ENCODE measurements at places on chromosomes 7 and 10.
A peak's percentile ranks its signal among the peaks of the same experiment; 100 is the strongest.

GRCh38 chr7:75631711-75632110 is 107.0 kb downstream of the HIP1 start:
- no peak for DNase-seq

GRCh38 chr7:142885311-142886230 is at the start of gene TRPV6:
Gene TRPV6 (minus strand): TSS chr7:142885745.
- DNase-seq: no peak

- no peak for DNase-seq
Measured at GRCh38 chr10:107517811-107518210, 353.3 kb upstream of the SORCS1 start.

DNA sequence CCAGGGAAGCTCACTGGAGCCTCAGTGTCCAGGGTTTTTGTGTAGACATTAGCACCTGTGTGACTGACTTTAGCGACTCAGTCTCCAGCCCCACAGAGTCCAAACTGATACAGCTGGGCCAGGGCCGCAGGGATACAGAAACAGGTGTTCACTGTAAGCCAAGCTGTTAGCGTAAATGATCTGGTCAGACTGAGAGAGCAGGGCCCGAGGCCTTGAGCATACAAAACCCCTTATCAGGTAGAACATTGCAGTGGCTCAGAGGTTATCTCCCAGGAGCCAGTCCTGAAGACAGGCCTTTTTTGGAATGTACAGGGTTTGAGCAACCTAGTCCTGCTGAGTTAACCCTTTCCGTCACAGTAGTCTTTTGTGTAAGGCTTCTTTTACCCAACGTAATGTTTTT is 25.0 kb downstream of the LHPP start:
- DNase-seq: no peak

- no peak for DNase-seq
Measured at GRCh38 chr10:111885046-111885445, 298.5 kb downstream of the GPAM start.

DNA sequence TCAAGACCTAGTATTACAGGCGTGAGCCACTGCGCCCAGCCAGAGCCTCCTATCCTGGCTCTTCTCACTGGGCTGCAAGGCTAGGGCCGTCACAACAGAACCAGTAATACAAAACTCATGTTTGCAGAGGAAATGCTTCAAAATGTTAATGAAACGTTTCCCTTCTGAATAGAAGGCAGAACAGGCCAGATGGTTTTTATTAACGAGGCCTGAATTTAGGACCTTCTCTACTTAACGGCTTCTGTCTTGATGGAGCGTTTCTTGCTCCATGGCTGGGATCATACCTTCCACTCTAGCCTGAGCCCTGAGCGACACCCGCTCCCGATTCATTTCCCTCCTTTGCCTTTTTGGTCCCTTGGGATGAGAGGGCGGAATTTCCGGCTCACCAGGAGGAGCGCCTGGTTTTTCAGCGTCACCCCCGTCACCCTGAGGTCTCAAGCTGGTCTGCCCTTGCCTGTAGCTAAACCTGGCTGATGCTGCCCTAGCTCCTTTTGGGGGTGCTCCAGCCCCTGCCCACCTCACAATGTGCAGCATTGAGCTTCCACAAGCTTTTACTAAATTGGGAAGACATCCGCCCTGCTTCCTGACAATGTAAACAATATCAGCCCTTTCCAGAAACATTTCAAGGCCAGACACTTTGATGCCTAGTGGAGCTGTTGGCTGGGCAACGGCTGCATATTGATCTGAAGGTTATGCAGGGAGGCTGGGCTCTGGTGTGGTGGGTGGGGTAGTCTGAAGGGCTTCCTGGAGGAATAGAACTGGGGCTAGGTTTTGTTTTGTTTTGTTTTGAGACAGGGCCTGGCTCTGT is 5.2 kb downstream of the CLIP2 start:
- DNase-seq: no peak

DNA sequence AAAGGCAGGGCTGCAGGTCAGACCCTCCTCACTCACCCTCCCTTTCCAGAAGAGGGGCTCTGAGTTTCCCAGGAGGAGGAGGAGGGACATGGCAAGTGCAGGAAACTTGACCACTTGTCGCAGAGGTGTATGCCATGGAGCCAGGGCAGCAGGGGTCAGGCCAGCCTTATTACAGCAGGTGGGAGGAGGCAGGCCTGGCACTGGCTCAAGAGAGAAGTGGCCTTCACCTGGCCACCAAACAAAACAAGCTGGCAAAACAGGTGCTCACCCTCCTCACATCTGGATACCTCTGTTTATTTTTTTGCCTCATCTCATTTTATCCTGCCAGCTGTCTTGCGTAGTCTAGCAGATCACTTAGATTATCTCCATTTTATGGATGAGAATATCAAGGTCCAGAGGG is 12.5 kb downstream of the COL13A1 start:
- no peak for DNase-seq

- no peak for DNase-seq
Measured at GRCh38 chr10:5105626-5106025, 11.4 kb downstream of the AKR1C3 start.

DNA sequence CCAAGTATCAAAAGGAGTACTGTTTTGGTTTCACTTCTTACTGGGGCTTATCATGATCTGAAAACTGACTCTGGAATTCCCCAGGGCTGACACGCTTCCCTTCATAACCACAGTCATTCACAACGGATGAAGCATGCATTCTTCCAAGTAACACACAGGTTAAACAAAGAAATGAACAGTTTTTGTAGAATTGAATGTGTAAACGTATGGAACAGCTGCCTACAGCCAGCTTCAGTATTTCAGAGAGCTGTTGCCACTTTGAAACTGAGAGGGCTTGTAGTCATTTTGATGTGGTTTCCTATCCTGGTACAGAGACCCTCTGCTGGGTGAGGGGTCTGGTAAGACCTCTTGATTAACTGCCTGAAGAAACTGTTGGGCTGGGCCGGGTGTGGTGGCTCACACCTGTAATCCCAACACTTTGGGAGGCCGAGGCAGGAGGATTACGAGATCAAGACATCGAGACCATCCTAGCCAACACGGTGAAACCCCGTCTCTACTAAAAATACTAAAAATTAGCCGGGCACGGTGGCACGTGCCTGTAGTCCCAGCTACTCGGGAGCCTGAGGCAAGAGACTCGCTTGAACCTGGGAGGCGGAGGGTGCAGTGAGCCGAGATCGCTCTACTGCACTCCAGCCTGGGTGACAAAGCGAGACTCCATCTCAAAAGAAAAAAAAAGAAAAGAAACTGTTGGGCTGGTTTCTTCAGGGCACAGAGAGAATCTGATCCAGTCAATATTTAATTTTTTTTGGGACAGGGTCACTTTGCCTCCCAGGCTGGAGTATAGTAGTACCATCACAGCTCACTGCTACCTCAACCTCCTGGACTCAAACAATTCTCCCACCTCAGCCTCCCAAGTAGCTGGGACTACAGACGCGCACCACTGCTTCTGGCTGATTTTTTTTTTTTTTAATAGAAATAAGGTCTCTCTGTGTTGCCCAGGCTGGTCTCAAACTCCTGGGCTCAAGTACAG is 4.7 kb downstream of the NFE2L3 start:
- no peak for DNase-seq

- no peak for DNase-seq
Measured at GRCh38 chr10:8056871-8057331, 2.4 kb downstream of the GATA3 start.

GRCh38 chr10:119769886-119770285 is 44.0 kb downstream of the INPP5F start:
- DNase-seq: no peak

DNA sequence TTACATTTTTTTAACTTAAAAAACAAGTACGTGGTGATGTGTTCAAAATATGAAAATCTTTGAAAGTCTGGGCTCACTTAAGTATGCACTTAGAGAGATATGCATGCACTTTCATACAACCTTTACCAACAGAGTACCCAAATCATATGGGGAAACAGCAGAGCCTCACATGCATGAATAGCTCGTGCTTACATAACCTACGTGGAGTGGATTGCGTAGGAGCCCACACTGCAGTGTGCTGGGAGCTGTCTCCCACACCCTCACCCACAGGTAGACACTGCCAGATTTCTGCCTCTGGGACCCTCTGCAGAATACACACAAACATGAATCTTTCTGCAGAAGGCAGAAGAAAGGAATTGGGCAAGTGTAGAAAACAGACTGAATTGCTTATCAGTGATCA is 581 bp downstream of the CLCN1 start:
- DNase-seq: no peak

- DNase-seq: no peak
Measured at GRCh38 chr7:122629412-122629953, 69.4 kb downstream of the RNF133 start.

GRCh38 chr7:150403376-150404171 is 24.4 kb downstream of the ZNF775 start:
- no peak for DNase-seq

GRCh38 chr10:130062201-130062600 is 48.4 kb downstream of the C10orf143 start:
- DNase-seq: no peak

DNA sequence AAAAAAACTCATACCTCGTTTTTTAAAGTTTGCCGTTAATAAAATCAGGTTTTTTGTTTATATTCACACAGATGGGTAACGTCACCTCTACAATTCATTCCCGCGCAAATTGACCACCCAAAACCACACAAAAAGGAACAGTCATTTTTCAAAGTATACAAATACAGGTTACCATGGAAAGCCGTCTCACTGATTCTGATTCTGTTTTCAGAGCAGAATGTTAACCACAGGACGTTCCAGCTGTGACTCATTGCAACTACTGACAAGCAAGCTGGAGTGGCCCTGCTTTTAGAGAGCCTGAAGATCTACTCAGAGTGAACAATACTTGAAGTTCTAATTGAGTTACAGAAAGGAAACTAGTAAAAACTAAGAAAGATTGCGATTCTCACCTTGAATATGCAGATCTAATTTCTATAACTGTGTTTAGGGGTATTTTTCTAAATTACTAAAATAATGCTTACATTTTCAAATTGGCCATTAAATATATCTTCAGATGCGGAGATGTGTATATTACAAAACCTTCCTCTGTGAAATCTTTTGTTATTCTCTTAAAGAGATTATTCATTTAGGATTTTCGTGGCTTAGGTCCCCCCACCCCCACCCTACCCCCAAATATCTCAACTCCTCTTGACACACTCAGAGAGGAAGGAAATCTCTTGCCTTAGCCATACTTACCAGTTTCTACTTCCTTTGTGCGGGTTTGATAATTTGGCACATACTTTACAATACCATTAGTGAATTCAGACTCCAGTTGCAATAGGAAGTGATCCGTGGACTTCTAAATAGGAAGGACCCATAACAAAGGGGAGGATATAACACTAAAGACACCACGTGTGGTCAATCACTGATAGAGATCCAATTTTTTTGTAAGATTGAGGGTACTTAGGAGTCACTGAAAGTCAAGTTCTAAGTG is 106.0 kb downstream of the CUBN start:
- peak; percentile 26 for DNase-seq

- DNase-seq: no peak
Measured at GRCh38 chr7:117385363-117386109, 41.8 kb downstream of the ASZ1 start.

- no peak for DNase-seq
Measured at GRCh38 chr7:107506674-107507339, 37.0 kb downstream of the GPR22 start.

- no peak for DNase-seq
Measured at GRCh38 chr10:93435621-93436397, 46.3 kb downstream of the MYOF start.

GRCh38 chr7:21429786-21430574 is 2.1 kb downstream of the SP4 start:
- no peak for DNase-seq

DNA sequence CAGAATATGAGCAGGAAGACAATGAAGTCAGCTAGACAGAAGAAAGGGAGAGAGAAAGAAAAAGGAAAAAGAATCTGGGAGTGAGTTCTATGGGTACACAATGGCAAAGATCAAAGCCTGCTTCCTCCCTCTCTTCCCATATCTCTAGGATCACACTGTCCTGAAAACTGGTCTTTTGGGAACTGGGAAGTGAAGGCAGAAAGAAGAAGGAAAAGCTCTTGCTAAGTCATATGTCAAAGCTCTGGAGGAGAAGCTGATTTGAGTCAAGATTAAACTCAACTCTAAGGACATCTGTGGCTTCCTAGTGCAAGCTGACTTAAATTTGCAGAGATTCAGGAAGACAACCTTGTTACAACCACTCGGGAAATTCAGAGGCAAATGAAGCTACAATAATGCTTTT is 147.5 kb downstream of the DOCK4 start:
- no peak for DNase-seq

GRCh38 chr10:29806350-29806788 is 171.6 kb upstream of the SVIL start:
- DNase-seq: no peak

- no peak for DNase-seq
Measured at GRCh38 chr7:5419539-5420066, 4.0 kb downstream of the TNRC18 start.

GRCh38 chr10:95428701-95429100 is 132.5 kb downstream of the SORBS1 start:
- no peak for DNase-seq

DNA sequence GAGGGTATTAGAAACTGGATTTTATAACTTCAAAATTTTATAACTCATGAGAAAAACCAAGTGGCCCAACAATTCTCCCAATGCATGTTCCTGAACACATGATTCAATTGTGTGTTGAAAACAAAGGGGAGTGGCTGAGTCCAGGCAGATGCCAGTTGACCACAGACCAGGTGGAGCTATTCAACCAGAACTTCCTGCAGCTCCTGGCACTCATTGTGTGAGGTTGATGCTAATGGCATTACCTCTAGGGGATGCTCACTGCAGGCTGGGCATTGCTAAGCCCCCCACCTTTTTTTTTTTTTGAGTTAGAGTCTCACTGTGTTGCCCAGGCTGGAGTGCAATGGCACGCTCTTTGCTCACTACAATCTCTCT is 20.3 kb downstream of the MYOF start:
- no peak for DNase-seq

DNA sequence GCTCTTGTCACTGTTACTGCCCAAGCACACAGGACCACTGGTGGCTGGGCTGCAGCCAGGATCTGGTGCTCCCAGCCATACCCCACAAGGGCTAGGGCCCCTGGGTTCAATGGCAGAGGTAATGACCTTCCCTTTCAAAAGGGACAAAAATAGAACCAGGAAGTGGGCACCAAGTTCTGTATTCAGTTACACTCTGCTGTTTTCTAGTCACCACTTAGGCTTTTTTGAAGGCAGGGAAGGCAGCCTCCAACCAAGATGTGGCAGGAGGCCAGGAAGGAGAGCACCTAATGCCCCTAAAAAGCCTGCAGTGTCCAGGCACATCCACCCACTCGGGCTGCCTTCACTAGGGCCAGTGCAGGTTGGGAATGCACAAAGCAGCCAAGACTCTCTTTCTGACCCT is 47.8 kb downstream of the NOD1 start:
- DNase-seq: no peak

DNA sequence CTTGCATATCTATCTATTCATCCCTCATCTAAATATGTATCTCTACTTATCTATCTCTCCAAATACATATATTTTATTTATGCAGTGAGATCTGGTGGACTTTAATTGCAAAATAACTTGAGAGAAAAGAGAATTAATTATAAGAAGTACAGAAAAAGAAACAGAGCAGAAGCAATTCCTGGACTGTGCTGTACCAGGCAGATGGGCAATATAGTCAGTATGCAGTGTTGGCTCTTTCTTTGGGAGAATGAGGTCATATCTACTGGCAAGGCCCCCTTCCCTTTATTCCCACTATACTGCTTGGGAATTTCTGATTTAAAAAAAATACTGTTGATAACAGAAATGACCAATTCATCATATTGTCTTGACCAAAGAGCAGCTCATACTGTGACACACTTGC is 49.0 kb upstream of the TOMM7 start:
- DNase-seq: no peak

GRCh38 chr7:67604461-67605386 is 608.1 kb downstream of the TYW1 start:
- DNase-seq: no peak

GRCh38 chr10:122756656-122757055 is 57.0 kb upstream of the C10orf120 start:
- DNase-seq: no peak
